ENCODE measurements at places on chromosomes 16 and 17.

DNA sequence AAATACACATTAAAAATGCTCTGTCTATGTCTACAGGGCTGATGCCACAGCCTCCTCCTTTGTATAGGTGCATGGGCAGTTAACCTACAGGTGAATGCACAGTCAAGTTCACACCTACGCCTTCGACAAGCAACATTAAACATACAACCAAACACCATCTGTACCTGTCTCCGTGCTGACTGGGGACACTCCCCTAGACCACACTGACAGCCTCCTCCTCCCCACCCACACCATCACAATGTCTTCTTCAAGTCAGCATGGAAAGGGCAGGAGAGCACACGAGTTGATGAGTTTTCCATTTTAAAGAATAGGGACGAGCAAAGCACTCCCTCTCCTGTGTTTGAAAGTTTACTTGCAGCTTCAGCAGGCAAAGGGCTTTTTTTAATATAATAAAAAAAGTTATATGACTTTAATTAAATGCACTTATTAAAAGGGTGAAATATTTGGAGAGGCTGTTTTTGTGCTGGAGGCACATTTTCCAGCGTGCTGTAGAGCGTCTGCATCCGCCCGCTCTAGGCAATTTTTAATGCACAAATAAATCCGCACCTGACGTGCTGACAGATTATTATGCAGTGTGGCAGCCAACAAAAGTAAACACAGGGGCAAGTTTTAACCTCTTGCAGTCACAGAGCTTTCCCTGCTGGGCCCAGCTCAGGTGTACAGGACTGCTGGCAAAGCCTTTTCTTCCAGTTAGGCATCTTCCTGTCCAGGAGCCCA lies 367.9 kb downstream of the SOX9 start:
- no peaks in the 10 kb centered on the region for H3K4me1 ChIP-seq
- no peaks in the 10 kb centered on the region for H3K36me3 ChIP-seq
- no peaks in the 10 kb centered on the region for H3K27me3 ChIP-seq
- H3K27ac ChIP-seq = no peak overlapping the region
- no peak for DNase-seq
- no peak overlapping the region for H3K4me3 ChIP-seq

GRCh38 chr16:54444851-54445458 lies 158.4 kb upstream of the IRX3 start:
- no peak overlapping the region for H3K4me3 ChIP-seq
- no peak overlapping the region for H3K27ac ChIP-seq
- no peak for DNase-seq

- H3K27ac ChIP-seq = no peak overlapping the region
- DNase-seq = no peak
- H3K4me3 ChIP-seq = no peak overlapping the region
- no peaks in the 10 kb centered on the region for H3K4me1 ChIP-seq
- H3K27me3 ChIP-seq = no peaks in the 10 kb centered on the region
Measured at GRCh38 chr17:4205917-4206316, 57.9 kb downstream of the ANKFY1 start.

GRCh38 chr17:67837965-67838364 lies 12.7 kb downstream of the BPTF start:
- H3K4me1 ChIP-seq = no peaks in the 10 kb centered on the region
- no peak overlapping the region for H3K27ac ChIP-seq
- H3K4me3 ChIP-seq = no peak overlapping the region

DNA sequence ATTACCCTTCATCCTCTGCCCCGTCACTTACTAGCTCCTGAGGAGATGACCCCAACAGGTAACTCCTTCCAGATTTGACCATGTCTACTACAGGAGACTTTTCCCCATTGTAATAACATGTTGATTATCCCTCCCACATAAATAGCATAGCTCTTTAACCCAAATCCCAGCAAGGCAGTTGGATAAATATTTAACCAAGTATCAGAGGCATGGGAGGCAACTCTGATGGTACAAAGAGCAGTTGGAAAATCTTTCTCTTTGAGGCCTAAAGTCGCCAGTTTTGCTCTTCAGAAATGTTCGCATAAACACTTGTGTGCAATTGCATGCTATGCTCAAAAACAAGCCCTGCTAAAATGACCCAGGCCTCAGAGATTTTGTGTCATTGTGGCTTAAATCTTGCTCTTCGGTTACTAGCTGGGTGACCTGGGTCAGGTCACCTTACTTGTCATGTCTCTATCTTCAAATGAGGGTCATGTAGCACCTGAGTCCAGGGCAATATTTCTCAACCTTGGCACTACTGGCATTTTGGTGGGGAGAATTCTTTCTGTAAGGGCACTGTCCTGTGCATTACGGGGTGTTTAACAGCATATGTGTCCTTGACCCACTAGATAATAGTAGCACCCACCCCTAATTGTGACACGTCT lies 48.8 kb downstream of the HSD17B2 start:
- no peaks in the 10 kb centered on the region for H3K27me3 ChIP-seq
- DNase-seq = no peak
- H3K36me3 ChIP-seq = no peaks in the 10 kb centered on the region
- peaks cover 6% of the 10 kb centered on the region for H3K4me1 ChIP-seq
- no peak overlapping the region for H3K27ac ChIP-seq

DNA sequence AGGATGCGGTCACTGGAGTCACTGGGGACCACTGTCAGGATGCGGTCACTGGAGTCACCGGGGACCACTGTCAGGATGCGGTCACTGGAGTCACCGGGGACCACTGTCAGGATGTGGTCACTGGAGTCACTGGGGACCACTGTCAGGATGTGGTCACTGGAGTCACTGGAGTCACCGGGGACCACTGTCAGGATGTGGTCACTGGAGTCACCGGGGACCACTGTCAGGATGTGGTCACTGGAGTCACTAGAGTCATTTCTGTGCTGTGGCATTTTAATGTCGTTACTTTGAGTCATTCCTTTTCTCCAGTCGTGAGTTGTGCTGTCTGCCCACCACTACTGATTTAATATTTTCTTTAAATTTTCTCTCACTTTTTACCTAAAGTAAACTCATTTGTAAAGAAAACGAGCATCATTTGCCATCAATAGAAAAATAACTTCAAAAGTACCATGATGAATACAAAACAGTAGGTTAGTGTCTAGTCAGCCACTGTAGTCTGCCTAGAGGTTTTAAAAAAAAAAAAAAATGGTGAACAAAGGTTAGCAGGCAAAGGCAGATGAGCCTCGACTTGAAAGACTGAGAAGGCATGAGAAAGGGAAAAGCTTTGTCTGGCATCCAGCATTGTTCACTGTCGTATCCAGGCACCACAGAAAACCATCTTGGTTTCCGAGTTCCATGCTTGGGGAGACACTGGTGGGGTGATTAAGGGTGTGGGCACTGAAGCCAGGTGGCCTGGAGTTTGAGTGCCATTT lies 346.6 kb downstream of the SNX29 start:
- no peak overlapping the region for H3K27ac ChIP-seq
- H3K36me3 ChIP-seq = no peaks in the 10 kb centered on the region
- H3K4me3 ChIP-seq = no peak overlapping the region
- no peaks in the 10 kb centered on the region for H3K4me1 ChIP-seq
- no peaks in the 10 kb centered on the region for H3K27me3 ChIP-seq
- no peak for DNase-seq

- peak; percentile 82 for DNase-seq
- no peaks in the 10 kb centered on the region for H3K36me3 ChIP-seq
- no peaks in the 10 kb centered on the region for H3K4me1 ChIP-seq
- H3K4me3 ChIP-seq = no peak overlapping the region
- H3K27ac ChIP-seq = peak overlapping the region; percentile 93
Measured at GRCh38 chr17:82687375-82687861, 11.1 kb downstream of the RAB40B start.

DNA sequence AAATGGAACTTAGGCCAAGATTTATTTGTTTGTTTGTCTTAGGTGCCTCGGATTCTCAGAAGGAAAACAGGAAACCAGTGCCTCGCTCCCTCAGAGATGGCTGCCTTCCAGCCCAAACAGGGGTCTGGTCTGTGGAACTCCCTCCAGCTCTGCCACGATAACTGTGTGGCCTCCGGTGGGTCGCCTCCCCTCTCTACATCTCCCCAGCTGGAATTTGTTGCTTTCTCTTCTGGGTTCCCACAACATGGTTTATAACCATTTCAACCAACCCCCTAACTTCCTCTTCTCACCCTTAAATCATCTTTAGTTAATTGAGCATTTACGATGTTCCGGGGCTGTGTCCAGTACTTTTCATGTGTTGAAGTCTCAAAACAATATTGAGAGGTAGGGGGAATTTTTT lies 30.9 kb upstream of the PLLP start:
- peak overlapping the region; percentile 52 for H3K27ac ChIP-seq
- no peaks in the 10 kb centered on the region for H3K27me3 ChIP-seq
- DNase-seq = peak; percentile 89
- H3K4me3 ChIP-seq = no peak overlapping the region

DNA sequence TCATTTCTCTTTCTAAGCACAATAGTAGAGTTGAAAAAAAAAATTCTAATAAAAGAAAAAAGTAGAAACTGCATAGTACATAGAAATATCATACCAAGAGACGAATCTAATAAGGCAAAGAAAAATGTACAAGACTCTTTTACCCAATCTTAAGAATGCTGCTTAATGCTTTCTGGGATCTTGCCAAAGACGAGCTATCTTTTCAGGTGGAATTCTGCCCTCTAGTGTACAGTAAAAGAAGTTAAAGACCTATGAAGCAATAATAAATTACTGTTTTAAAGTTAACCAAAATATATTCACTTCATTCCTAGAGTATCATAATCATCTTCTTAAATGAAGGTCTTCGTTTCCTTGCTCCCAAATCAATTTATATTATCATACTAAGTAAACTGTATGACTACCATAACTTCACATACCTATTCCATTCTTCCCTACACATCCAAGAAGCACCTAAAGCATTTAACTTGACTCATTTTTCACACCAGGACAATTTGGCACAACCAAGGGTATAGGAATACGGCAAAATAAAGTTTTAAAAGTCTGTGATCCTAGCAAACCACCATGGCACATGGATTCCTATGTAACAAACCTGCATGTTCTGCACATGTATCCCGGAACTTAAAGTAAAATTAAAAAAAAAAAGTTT lies 47.7 kb downstream of the CFDP1 start:
- H3K4me1 ChIP-seq = peaks cover 5% of the 10 kb centered on the region
- DNase-seq = no peak
- H3K36me3 ChIP-seq = no peaks in the 10 kb centered on the region

- H3K27me3 ChIP-seq = no peaks in the 10 kb centered on the region
- H3K4me1 ChIP-seq = no peaks in the 10 kb centered on the region
- peak overlapping the region; percentile 86 for H3K4me3 ChIP-seq
- no peak for DNase-seq
- no peaks in the 10 kb centered on the region for H3K36me3 ChIP-seq
Measured at GRCh38 chr16:635573-636205, 416 bp downstream of the METTL26 start.

DNA sequence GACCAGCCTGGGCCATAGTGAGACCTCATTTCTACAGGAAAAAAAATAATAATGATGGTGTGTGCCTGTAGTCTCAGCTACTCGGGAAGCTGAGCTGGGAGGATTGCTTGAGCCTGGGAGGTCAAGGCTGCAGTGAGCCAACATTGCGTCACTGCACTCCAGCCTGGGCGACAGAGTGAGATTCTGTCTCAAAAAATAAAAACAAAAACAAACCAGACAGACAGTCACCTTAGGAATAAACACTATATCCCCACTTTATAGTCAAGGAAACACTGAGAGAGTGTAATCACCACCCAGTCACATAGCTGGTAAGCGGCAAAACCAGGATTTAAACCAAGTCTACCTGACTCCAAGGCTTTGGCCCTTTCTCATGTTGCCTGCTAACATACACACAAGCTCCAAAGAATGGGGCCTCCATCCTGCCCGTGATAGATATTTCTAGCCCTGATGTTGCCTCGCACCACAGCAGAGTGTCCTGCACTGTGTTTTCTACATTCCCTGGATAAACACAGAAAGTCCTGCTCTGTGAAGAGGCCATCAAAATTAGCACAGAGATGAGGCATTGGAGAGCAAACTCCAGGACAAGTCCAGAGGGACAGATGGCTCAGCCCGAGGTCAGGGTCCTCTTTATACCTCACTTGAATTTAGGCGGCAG lies 66.1 kb upstream of the SMURF2 start:
- no peaks in the 10 kb centered on the region for H3K4me1 ChIP-seq
- H3K4me3 ChIP-seq = no peak overlapping the region
- no peak overlapping the region for H3K27ac ChIP-seq
- H3K27me3 ChIP-seq = no peaks in the 10 kb centered on the region
- no peak for DNase-seq

- peak; percentile 93 for DNase-seq
- no peak overlapping the region for H3K27ac ChIP-seq
- H3K4me3 ChIP-seq = no peak overlapping the region
- no peaks in the 10 kb centered on the region for H3K4me1 ChIP-seq
Measured at GRCh38 chr17:50783193-50783660, 15.9 kb upstream of the ANKRD40CL start.

DNA sequence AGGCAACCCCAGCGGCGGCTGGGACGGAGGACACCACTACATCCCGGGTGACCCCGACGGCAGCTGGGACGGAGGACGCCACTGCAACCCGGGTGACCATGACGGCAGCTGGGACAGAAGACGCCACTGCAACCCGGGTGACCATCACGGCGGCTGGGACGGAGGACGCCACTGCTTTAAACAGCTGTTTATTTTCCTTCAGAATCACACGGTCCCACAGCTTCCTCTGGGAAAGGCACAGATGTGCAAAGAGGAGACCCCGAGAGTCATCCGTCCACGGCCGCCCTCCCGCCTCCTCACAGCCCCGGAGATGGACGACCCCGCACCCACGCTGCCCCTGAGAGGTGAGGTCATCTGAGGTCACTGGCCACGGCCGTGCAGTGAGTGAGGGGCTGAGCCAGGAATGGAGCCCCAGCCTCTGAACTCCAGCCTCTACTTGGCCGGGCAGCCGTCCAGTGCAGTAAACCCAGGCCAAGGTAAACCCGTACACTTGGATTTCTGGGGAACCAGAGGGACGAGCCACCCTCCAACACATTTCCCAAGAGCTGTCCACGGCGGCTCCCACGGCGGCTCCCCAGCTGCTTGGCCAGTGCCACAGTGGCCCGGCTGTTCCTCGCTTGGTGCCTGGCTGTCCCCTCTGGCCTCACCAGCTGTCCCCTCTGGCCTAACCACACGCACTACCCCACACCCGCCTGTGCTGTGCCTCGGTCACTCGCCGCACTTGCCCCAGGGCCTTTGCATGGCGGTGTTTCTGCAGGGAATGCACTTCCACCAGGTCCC lies 43.2 kb upstream of the PABPN1L start:
- no peak overlapping the region for H3K27ac ChIP-seq
- H3K27me3 ChIP-seq = no peaks in the 10 kb centered on the region
- H3K36me3 ChIP-seq = no peaks in the 10 kb centered on the region
- no peak for DNase-seq

- H3K4me1 ChIP-seq = no peaks in the 10 kb centered on the region
- no peak overlapping the region for H3K4me3 ChIP-seq
- H3K36me3 ChIP-seq = no peaks in the 10 kb centered on the region
- H3K27ac ChIP-seq = no peak overlapping the region
Measured at GRCh38 chr17:82325286-82326180, 8.0 kb downstream of the SECTM1 start.
